ENCODE measurements at places on chromosomes 2 and 18.

DNA sequence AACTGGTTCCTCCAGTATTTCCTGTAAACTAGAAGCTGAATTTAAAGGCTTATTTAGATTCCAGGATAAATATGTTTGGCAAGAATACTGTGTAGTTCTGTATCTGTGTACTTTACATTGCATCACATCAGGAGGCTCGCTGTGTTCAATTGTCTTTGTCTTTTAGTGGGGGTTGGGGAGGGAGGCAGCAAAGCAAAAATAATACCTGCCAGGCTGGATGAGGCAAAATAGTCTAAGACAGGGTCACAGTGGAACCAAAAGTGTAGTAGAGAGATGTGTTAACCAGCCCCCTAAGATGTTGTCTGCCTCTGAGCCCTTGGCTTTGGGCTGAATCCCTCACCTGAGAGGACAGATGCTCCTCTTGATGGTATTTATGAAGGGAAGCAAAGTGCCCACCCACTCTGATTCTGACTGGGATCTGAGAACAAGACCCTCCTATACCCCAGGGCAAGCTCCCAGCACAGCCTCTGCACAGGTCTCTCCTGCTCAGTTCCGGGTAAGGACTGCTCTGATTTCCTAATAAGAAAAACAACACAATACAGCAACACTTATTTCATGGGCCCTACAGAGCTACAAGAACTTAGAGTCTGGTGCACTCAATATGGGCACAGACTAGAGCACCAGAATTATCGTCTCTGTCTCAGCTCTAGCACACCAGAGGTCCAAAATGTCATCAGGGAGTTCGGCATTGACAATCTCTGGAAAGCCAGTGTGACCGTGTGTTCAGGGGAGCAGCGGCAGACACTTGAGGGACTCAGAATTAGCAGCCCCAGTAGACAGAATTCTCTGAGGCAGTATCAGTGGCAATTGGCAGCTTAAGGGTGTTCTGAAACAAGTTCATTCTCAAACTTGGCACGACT, 7.2 kb upstream of the AFTPH start:
- no peak overlapping the region for H3K27ac ChIP-seq
- DNase-seq, result no peak
- no peak overlapping the region for H3K4me3 ChIP-seq
- H3K36me3 ChIP-seq, result no peaks in the 10 kb centered on the region

- H3K36me3 ChIP-seq, result no peaks in the 10 kb centered on the region
- no peak overlapping the region for H3K27ac ChIP-seq
- DNase-seq, result no peak
- H3K27me3 ChIP-seq, result no peaks in the 10 kb centered on the region
Measured at GRCh38 chr2:92073036-92073814, 2798.0 kb upstream of the TEKT4 start.

- H3K27me3 ChIP-seq, result no peaks in the 10 kb centered on the region
- DNase-seq, result no peak
- no peaks in the 10 kb centered on the region for H3K36me3 ChIP-seq
- H3K4me3 ChIP-seq, result no peak overlapping the region
- H3K4me1 ChIP-seq, result no peaks in the 10 kb centered on the region
Measured at GRCh38 chr2:121810959-121811853, 55.8 kb downstream of the TSN start.

DNA sequence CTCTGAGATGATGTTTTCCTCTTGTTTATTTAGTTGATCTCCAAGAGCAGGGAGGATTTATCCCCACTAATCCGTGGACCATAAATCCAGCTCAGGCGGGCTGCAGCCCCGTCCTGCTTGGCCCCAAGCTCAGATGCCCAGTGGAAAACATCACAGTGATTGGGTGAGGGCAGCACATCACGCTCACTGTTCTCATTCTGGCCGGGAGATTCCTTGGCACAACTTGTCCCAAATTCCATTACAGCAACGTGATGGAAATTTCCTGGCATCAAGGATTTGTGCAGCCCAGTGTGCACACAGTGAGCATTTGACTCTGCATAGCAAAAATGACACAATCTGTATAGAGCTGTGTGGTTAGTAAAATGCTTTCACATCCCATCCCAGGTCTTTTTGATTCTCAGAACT, 96.8 kb downstream of the VAPA start:
- no peaks in the 10 kb centered on the region for H3K36me3 ChIP-seq
- no peak overlapping the region for H3K4me3 ChIP-seq
- DNase-seq, result no peak
- no peak overlapping the region for H3K27ac ChIP-seq
- no peaks in the 10 kb centered on the region for H3K27me3 ChIP-seq

DNA sequence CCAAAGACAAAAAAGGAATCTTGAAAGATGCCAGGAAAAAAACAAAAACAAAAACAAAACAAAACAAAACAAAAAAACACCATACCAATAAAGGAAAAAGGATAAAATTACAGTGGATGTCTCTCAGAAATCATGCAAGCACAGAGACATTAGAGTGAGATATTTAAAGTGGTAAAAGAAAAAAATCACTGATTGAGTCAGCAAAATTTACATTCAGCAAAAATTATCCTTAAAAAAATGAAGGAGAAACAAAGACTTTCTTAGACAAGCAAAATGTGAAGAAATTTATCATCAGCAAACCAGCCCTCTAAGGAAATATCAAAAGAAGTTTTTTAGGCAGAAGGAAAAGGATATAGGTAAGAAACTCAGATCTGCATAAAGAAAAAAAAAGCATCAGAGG, 10.2 kb upstream of the GKN1 start:
- H3K4me3 ChIP-seq, result no peak overlapping the region
- no peaks in the 10 kb centered on the region for H3K36me3 ChIP-seq
- H3K27ac ChIP-seq, result no peak overlapping the region
- no peak for DNase-seq
- H3K4me1 ChIP-seq, result no peaks in the 10 kb centered on the region

Measured in CD8-positive, alpha-beta memory T cell (primary cell).